Adrenal gland (tissue), 19 donors: ENCODE measurements at places on chromosomes 2 and 18. TPM values are rescaled to one million over a fixed set of nuclear protein-coding genes. Genes with fewer than 3 reads are reported as not detected.

GRCh38 chr2:175834477-175834876 lies 167.6 kb downstream of the LNPK start:
- DNase-seq: no peak
- peaks cover 6% of the 10 kb centered on the region for H3K4me1 ChIP-seq
- H3K36me3 ChIP-seq: no peaks in the 10 kb centered on the region
- no peak overlapping the region for H3K4me3 ChIP-seq
- H3K27me3 ChIP-seq: no peaks in the 10 kb centered on the region

The CCDC74A gene
- 29.2 TPM for total RNA-seq

The BBS5 gene
- 13.9 TPM for total RNA-seq

GRCh38 chr2:230643576-230644291 lies 68.9 kb upstream of the CAB39 start:
- no peaks in the 10 kb centered on the region for H3K27me3 ChIP-seq
- no peak overlapping the region for H3K27ac ChIP-seq
- no peaks in the 10 kb centered on the region for H3K4me1 ChIP-seq
- H3K4me3 ChIP-seq: no peak overlapping the region
- H3K36me3 ChIP-seq: no peaks in the 10 kb centered on the region

GRCh38 chr2:1595274-1595673 lies 149.0 kb downstream of the PXDN start:
- H3K27ac ChIP-seq: no peak overlapping the region
- peaks cover 9% of the 10 kb centered on the region for H3K4me1 ChIP-seq
- no peaks in the 10 kb centered on the region for H3K27me3 ChIP-seq

The SLC4A5 gene
- total RNA-seq: 1.00 TPM
